WTC11 (cell line): ENCODE measurements at places on chromosomes 7 and 10.

DNA sequence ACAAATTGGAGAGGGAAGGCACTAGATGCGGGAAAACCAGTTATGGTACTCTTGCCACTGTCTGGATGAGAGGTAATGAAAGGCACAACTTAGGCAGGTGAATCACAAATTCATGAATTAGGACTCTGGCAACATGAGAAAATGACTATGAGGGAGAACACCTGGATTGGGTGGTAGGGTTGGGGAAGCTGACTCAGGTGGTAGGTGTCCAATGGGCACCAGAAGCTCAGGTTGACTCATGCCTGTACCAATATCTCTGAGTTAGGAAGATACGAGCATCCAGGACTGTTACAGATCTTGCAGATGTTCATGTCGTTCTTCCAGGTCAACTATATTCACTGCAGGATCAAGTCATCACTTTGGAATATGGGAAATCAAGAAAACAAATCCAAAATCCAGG, 56.7 kb downstream of the NPY start:
- DNase-seq, result no peak

- DNase-seq, result no peak
Observed at GRCh38 chr7:158097106-158097452, 490.5 kb downstream of the PTPRN2 start.

DNA sequence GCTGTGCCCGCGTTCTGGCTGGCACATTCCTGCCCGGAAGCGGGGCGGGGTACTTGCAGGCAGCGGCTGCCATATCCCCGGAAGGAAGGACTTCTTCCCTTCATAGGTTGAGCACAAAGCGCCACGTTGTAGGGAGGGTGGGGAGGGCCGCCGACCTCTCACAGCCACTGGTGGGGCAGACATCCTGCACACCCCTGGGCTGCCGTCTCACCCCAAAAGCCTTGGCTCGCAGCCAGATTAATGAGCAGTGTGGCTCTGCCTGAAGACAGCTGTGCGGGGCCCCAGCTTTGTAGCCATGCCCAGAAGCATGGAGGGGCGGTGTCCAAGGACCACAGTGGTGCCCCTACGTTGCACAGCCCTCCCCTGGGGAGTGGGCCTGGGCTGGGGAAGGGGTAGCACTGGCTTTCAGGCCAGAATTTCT, 54.3 kb upstream of the DPYSL4 start:
- no peak for DNase-seq

DNA sequence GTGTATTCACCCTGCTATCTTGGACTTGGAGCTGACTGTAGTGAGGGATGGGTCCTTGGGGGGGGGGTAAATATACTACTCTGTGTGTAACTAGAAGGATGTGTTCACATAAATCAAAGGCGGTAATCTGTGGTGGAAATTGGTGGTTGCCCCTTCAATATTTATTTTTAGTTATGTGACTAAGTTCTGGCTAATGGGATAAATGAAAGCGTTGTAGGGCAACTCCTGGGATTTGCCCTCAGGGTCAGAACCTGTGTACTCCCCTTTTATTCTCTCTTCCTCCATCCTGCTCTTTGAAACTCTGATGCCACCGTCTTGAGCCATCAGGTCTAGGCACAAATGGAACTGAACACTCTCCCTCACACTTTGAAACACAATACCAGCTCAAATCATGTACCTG, 24.3 kb upstream of the ST7 start:
- DNase-seq, result no peak
